ENCODE measurements at places on chromosomes 2 and 18.

- DNase-seq, result no peak
Measured at GRCh38 chr2:67626656-67627055, 229.5 kb downstream of the ETAA1 start.

- no peak for DNase-seq
Measured at GRCh38 chr2:11589316-11589940, 55.6 kb downstream of the GREB1 start.

GRCh38 chr2:174688079-174688478, 76.2 kb downstream of the CHRNA1 start:
- no peak for DNase-seq

DNA sequence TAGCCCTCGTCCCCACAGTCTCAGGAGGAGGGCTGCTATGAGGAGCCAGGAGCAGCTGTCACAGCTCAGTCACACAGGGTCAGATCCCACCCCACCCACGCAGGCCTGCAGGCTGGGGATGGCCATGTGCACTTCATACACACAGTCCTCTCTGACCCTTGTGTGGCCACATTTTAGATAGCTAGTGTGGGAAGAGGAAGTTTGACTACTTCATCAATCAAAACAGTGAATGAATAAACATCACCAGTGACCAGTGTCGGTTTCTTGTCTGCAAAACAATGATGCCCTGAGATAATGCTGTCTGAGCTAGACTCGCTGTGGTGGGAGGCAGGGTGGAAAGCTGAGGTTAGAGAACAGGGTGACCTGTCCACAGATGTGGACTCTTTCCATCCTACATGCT, 107.1 kb downstream of the PIEZO2 start:
- no peak for DNase-seq

DNA sequence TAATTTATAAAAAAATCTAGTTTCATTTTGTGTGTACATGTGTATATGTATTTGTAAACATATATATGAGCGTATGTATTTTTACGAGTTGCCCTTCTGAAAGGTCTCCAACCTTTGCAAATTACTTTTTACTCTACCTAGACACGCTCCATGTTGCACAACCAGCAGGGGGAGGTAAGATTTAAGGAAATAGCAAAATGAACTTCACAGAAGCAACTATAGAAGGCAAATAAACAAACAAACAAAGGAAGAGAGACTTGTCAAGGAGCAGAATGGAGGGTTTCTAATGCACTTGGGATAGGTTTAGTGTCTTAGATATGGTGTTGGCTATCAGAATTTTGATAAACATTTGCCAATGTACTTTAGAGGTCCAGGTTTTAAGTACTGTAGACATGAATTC, 820.5 kb upstream of the POU3F3 start:
- no peak for DNase-seq
